ENCODE measurements at places on chromosomes 1 and 21. TPM values are rescaled to one million over a fixed set of nuclear protein-coding genes. Genes with fewer than 3 reads are reported as not detected.

- no peak for DNase-seq
- no peaks in the 10 kb centered on the region for H3K27me3 ChIP-seq
- no peaks in the 10 kb centered on the region for H3K36me3 ChIP-seq
- no peaks in the 10 kb centered on the region for H3K4me1 ChIP-seq
- H3K4me3 ChIP-seq: no peak overlapping the region
- no peak overlapping the region for H3K27ac ChIP-seq
Measured at GRCh38 chr1:73784026-73784425, 413.9 kb downstream of the LRRIQ3 start.

The ILDR2 gene
- total RNA-seq: 0.21 TPM

DNA sequence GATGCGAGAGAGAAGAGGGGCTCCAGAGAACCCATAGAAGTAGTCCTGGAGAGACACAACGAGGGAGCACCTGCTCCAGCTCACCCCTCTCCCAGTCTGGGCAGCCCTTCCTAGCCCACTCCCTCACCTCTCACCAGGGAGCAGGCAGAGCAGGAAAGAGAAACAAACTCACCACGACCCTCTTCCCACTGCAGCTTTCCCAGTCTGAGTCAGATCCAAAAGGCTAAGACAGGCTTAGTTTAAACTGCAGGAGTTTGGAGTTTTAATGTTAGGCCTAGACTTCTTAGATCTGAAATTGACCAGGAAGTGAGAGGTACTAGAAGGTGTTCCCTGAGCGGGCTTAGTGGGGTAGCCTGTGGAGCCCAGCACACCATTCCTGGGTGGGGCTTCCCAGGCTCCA lies 29.6 kb downstream of the SLC1A7 start:
- H3K27ac ChIP-seq: no peak overlapping the region
- H3K4me3 ChIP-seq: no peak overlapping the region
- no peak for DNase-seq
- no peaks in the 10 kb centered on the region for H3K27me3 ChIP-seq
- peaks cover 4% of the 10 kb centered on the region for H3K4me1 ChIP-seq

GRCh38 chr1:27634177-27634984 lies 604 bp downstream of the FGR start:
- H3K36me3 ChIP-seq: no peaks in the 10 kb centered on the region

The NBPF20 gene
- 3.3 TPM for total RNA-seq

GRCh38 chr21:34826836-34827235 lies 158.0 kb downstream of the CLIC6 start:
- H3K27me3 ChIP-seq: no peaks in the 10 kb centered on the region
- no peak for DNase-seq
- no peak overlapping the region for H3K4me3 ChIP-seq
- H3K4me1 ChIP-seq: peaks cover 8% of the 10 kb centered on the region
- H3K36me3 ChIP-seq: peaks cover 39% of the 10 kb centered on the region
- H3K27ac ChIP-seq: no peak overlapping the region

- H3K27ac ChIP-seq: no peak overlapping the region
- H3K4me3 ChIP-seq: no peak overlapping the region
- no peak for DNase-seq
- H3K4me1 ChIP-seq: no peaks in the 10 kb centered on the region
- no peaks in the 10 kb centered on the region for H3K36me3 ChIP-seq
- H3K27me3 ChIP-seq: peaks cover 2% of the 10 kb centered on the region
Measured at GRCh38 chr1:245556057-245556456, 401.3 kb downstream of the KIF26B start.

The TMEM269 gene
- 0.49 TPM for total RNA-seq

DNA sequence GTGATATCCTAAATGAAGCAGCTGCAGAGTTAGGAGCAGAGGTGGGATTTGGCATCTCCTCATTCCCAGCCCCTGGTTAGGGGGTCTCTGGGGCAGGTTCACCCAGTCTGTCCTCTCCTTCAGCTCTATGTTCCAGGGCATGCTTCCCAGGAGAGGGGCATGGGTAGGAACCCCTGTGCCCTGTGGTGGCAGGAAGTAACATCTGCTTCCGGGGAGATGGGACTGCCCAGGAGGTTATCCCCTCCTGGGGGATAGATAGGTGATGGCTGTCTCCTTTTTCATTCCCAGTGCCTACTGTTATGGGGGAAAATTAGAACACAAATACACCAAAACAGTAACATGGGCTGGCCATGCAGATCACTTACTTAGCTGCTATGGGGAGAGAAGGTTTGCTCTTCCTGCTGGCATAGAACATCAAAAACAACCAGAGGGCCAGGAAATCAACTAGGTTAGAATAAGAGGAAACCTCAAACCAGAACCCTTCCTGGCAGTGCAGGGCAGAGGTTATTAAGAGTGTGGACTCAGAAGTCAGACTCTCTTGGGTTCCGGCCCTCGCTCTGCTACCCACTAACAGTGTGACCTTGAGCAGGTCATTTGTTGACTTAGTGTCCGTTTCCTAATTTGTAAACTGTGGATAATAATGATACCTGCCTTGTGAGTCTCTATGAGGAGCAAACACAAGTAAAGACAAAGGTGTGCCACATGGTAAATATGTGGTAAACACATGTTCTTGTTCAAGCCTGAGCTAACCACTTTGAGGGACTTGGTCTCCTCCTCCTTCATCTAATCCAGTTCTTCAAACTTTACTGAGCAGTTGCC lies 157.8 kb upstream of the JUN start:
- DNase-seq: peak; percentile 78
- peak overlapping the region; percentile 79 for H3K4me3 ChIP-seq
- peak overlapping the region; percentile 79 for H3K27ac ChIP-seq
- no peaks in the 10 kb centered on the region for H3K36me3 ChIP-seq

DNA sequence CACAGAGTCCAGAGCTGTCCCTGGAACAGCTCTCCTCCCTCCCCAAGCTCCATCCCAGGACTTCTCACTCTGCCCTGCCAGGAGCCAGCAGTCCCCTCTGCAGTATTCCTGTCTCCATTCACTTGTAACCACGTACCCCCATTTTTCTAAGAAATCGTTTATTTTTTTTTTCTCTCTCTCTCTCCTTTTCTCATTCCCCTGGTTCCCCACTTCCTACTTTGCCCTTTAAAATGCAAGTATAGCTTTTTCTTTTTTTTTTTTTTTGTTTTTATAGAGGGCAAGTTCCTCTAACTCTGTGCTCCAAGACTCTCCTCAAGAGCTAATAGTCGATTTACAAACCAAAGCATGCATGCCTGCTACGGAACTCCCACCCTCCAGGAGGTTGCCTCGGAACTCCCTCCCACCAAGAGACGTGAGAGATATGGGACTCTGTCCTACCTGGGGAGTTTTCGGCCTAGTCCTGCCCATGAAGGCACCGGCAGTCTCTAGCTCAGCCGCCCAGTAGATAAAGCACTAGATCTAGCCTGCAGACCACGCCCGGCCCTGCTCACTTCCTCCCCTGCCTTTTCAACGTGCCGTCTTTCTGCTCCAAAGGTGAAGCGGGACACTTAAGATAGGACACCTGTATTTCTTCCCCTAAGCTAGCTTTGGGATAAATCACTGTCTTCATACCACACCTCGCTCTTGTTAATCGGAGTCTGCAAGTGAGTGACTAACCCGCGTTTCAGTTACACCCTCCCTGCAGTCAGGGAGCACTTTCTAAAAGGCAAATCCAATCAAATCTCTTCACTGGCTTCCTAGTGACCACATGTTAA lies 27.7 kb downstream of the TNFRSF9 start:
- no peak for DNase-seq
- peak overlapping the region; percentile 37 for H3K4me3 ChIP-seq
- no peaks in the 10 kb centered on the region for H3K27me3 ChIP-seq
- H3K27ac ChIP-seq: peak overlapping the region; percentile 57

DNA sequence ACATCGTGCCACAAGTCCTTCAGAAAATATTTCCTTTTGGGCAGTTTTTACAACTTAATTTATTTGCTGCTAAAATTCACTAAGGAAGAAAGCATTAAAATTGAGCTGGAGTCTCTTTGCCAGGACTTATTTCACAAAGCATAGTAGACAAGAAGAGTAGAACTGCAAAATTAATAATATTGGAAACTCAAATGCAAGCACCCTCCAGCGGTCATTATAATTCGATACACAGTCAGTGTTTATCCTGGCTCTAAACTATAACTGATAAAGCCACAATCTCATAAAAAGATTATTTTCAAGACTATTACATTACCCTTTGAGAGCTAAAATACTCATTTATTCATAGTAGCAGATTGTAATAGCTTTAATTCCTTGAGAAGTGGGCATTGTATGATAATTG lies 655.4 kb downstream of the RWDD3 start:
- no peaks in the 10 kb centered on the region for H3K27me3 ChIP-seq
- no peak for DNase-seq
- H3K27ac ChIP-seq: no peak overlapping the region
- no peak overlapping the region for H3K4me3 ChIP-seq
- no peaks in the 10 kb centered on the region for H3K4me1 ChIP-seq
- no peaks in the 10 kb centered on the region for H3K36me3 ChIP-seq

DNA sequence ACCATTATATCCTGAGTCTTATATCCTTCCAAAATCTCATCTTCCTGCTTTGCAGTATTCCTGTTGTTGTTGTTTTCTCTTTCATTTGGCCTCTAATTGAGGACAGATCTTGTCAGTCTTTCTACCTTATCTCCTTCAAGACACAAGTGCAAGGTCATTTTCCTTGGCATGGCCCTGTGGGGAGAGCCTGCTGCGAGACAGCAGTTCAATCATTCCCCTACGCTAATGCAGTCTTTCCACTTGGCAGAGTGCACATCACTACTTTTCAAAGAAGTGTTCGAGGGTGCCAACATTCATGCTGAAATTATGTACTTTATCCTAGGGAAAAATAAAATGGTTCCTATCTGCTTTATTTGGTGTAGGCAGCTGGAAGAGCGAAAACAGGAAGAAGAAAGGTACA lies 130.3 kb upstream of the SPATA6 start:
- DNase-seq: no peak
- no peaks in the 10 kb centered on the region for H3K36me3 ChIP-seq
- no peaks in the 10 kb centered on the region for H3K4me1 ChIP-seq
- peaks cover 10% of the 10 kb centered on the region for H3K27me3 ChIP-seq

DNA sequence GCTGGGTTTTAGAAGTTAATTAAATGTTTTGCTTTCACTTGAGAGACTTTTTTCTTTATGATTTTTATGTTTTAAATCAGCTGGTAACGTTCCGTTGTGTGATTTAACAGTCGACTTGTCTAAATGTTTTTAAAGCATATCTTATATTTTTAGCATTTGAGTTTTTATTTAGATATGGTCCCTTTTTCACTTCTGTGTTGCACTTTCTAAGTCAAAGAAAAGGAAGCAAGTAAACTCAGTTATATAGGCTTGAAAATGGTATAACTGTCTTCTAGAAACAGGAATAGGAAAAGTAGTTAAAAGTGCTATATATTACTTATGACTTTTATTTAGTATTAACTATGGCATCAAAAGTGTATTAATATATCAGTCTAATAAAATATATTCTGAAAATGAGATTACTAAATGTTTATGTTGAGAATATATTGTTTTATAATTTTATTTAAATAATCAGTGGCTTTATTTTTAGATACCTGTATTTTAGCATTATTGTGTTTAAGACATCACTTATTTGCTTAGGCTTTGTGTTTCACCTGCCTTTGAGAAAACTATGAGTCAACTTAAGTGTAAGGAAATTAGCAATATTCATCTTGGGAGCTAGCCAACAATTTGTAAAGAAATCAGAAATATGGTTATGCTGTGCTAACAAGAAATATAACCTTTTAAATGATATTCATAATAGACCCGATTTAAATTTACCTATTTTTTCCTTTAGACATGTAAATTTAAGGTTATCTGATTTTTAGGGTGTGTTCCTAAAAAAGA lies 60.5 kb downstream of the RABGAP1L start:
- H3K4me3 ChIP-seq: no peak overlapping the region
- DNase-seq: no peak
- no peaks in the 10 kb centered on the region for H3K27me3 ChIP-seq
- peaks cover 32% of the 10 kb centered on the region for H3K36me3 ChIP-seq
- peaks cover 7% of the 10 kb centered on the region for H3K4me1 ChIP-seq

GRCh38 chr1:29732453-29732852 lies 496.1 kb downstream of the PTPRU start:
- no peaks in the 10 kb centered on the region for H3K36me3 ChIP-seq
- H3K4me1 ChIP-seq: no peaks in the 10 kb centered on the region
- DNase-seq: no peak
- H3K4me3 ChIP-seq: no peak overlapping the region

The INSRR gene
- not detected for total RNA-seq

The PDZK1IP1 gene
- total RNA-seq: not detected

The TM2D1 gene
- 46.9 TPM for total RNA-seq

DNA sequence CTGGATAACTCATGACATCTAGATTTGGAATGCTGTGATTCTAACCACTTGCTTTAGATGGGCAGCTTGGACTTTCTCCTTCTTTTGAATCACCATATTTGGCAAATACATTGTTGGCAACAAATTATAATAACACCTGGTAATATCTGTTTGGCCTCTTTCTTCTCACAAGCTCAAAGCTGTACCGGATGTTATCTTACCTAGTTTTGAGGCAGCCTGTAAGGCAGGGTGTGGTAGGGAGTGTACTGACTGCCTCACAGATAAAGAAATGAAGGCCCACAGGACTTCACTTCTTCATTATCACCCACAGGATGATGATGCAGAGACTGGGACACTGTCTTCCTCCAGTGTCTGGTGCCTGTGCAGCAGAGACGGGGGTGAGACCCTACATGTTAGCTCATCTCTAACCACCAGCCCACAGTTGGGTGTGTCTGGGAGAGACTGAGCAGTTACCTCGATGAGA lies 28.5 kb downstream of the TUFT1 start:
- DNase-seq: no peak
- no peaks in the 10 kb centered on the region for H3K36me3 ChIP-seq
- H3K27ac ChIP-seq: no peak overlapping the region

DNA sequence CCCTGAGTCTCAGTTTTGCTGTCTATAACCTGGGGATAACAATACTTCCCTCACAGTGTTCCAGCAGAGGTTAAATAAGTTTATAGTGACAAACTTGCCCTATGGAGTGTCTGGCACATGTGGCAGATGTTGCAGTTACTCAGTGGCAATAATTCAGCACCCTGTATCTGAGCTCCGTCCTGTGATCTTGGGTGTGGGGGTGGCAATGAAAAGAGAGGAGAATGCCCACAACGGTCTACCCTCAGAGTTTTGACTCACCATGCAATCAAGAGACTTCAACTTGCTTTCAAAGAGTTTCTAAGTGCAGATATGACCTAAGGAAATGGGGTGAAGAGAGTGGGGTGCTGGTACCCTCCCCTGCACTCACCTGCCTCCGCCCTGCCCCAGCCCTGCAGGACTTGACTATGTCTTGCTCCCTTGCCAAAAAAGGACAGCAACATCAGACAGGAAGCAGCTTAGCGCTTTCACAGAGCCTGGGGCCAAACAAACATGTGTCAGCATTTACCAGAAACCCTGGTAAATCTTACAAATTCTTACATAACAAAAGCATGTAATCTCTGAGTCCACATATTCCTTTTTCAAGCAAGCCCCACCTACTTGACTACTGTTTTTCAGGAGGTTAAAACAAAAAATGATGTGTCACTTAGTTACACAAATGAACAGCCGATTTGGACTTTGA lies 185.1 kb upstream of the CAMK1G start:
- H3K27ac ChIP-seq: no peak overlapping the region
- H3K4me3 ChIP-seq: no peak overlapping the region
- H3K27me3 ChIP-seq: peaks cover 21% of the 10 kb centered on the region
- DNase-seq: no peak

- no peaks in the 10 kb centered on the region for H3K36me3 ChIP-seq
- DNase-seq: no peak
- H3K27me3 ChIP-seq: no peaks in the 10 kb centered on the region
Measured at GRCh38 chr21:44402323-44403105, 49.1 kb downstream of the TRPM2 start.

The CCNL2 gene
- 399 TPM for total RNA-seq

The ACOT7 gene
- 4.3 TPM for total RNA-seq

GRCh38 chr1:106366627-106367319 lies 689.7 kb upstream of the PRMT6 start:
- no peak overlapping the region for H3K4me3 ChIP-seq
- H3K27ac ChIP-seq: no peak overlapping the region
- peaks cover 3% of the 10 kb centered on the region for H3K36me3 ChIP-seq
- no peaks in the 10 kb centered on the region for H3K4me1 ChIP-seq
- DNase-seq: no peak

The FCGR2B gene
- 3.5 TPM for total RNA-seq
